CD4-positive, alpha-beta memory T cell (primary cell): ENCODE measurements at places on chromosomes 2 and 18. TPM values are rescaled to one million over a fixed set of nuclear protein-coding genes. Genes with fewer than 3 reads are reported as not detected.
A peak's percentile ranks its signal among the peaks of the same experiment; 100 is the strongest.

- H3K27ac ChIP-seq = no peak overlapping the region
- no peaks in the 10 kb centered on the region for H3K4me1 ChIP-seq
- H3K36me3 ChIP-seq = no peaks in the 10 kb centered on the region
- no peaks in the 10 kb centered on the region for H3K27me3 ChIP-seq
These were observed 80.1 kb upstream of the CTDP1 start for GRCh38 chr18:79599441-79599931.

- no peaks in the 10 kb centered on the region for H3K27me3 ChIP-seq
- no peak overlapping the region for H3K4me3 ChIP-seq
- no peak for DNase-seq
- no peaks in the 10 kb centered on the region for H3K36me3 ChIP-seq
- no peak overlapping the region for H3K27ac ChIP-seq
These were observed 3.9 kb upstream of the MLPH start for GRCh38 chr2:237483018-237483731.

GRCh38 chr18:57208047-57208446, 61.2 kb downstream of the BOD1L2 start:
- no peak for DNase-seq
- H3K27me3 ChIP-seq = no peaks in the 10 kb centered on the region
- H3K4me1 ChIP-seq = no peaks in the 10 kb centered on the region
- H3K4me3 ChIP-seq = no peak overlapping the region
- H3K27ac ChIP-seq = no peak overlapping the region

DNA sequence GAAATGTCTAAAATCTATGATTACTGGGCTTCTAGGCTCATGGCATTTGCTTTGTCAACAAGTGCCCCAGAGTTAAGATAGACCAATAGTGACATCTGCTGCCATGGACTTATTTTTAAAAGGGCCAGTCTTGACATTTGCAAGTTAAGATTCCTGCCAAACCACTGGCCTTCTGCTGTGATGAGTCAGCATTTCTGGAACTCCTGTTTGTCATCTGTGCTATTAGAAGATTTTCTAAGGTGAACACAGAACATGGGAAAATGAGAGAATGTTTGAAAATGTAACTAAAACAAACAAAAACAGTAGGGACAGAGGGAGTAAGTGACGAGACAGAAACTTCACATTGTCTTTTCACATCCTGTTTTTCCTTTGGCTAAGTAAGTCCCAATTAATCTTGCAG, 93.7 kb upstream of the WDR75 start:
- H3K4me1 ChIP-seq = peaks cover 12% of the 10 kb centered on the region
- peak; percentile 50 for DNase-seq
- H3K27me3 ChIP-seq = no peaks in the 10 kb centered on the region
- no peak overlapping the region for H3K4me3 ChIP-seq
- H3K27ac ChIP-seq = no peak overlapping the region

DNA sequence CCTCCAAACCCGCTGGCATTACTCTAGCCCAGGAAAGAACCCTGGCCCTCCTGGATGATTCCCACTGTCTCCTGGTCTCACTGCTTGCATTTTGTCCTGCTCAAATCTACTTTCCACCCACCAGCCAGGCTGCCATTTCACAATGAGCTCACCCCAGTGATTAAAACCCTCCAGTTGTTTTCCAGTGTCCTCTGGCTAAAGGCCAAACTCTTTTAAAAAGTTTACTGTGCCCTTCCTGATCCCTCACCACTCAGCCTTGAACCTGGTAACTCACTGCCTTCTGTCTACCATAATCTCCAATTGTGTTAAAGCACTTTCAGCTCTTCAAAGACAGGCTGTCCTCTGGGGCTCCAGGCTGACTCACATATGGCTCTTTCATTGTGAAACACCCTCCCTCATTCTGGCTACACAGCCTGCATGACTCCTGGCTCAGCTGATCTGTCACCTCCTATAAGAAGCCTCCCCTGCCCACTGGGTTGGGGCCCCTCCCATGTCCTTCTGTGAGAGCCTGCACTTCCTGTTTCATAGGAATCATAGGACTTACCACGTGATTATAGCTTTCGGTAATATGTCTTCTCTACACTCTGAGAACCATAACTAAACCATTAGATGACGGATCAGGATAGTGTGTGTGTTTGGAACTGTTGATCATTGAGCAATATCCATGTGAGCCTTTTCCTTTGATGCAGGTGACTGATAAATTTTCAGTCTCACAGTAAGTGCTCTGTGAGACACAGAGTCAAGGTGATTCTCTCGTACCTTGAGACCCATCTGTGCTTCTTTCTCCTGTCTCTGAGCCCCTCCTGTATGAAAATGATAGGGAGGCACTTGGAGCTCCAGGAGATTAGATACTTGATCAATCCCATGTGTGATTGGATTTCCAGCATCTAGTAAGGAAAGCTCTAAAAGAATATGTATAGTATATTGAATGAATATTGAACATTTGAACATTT, 590.8 kb upstream of the ID2 start:
- no peaks in the 10 kb centered on the region for H3K27me3 ChIP-seq
- no peak for DNase-seq
- no peaks in the 10 kb centered on the region for H3K4me1 ChIP-seq
- H3K36me3 ChIP-seq = no peaks in the 10 kb centered on the region

DNA sequence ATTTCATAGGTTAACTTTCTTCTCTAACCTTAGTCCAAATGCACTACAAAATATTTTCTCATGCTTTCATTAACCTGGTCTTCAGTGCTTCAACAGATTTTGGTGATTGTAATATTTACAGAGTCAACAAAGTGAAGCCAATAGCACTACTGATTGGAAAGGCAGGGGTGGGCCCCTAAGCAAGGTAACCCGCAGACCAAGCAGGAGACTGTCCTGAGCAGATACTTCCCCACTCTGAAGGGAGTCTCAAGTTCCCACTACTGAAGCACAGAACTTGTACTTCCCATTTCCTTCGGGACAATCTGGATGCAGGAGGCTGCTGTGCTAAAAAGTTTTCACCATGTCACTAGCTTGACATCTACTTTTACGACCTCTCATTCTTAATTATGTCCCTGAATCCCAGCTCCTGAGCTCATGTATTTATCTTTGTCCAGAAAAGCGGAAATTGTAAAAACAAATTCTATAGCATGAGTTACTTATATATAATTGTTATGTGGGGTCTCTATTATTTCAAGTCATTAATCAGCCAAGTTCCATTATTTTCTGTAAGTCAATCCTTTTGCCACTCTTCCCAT, 311.6 kb upstream of the REV1 start:
- DNase-seq = no peak
- no peak overlapping the region for H3K27ac ChIP-seq
- no peaks in the 10 kb centered on the region for H3K27me3 ChIP-seq
- no peak overlapping the region for H3K4me3 ChIP-seq

- no peak for DNase-seq
- no peak overlapping the region for H3K27ac ChIP-seq
- H3K4me1 ChIP-seq = no peaks in the 10 kb centered on the region
- no peaks in the 10 kb centered on the region for H3K27me3 ChIP-seq
- no peaks in the 10 kb centered on the region for H3K36me3 ChIP-seq
These were observed 50.8 kb downstream of the PTPRM start for GRCh38 chr18:7617738-7618422.

DNA sequence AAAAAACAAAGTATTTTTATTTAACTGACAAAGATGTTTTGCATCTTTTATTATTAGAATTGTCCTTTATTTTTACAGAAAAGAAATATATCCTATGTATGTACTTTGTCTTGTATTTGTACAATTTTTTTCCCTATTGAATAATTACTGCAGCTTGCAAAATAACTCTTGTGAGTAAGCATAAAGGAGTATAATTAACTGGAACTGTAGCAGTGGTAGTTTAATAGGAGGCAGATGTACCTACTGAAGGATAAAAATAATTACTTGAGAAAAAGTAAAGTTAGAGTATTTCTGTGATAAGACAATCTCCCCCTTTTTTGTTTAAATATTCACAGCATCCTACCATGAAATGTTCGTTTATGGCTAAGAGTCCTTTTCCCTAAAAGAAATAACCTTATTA, 34.7 kb downstream of the EHBP1 start:
- no peaks in the 10 kb centered on the region for H3K4me1 ChIP-seq
- H3K27ac ChIP-seq = no peak overlapping the region
- no peaks in the 10 kb centered on the region for H3K36me3 ChIP-seq
- H3K4me3 ChIP-seq = no peak overlapping the region
- no peaks in the 10 kb centered on the region for H3K27me3 ChIP-seq

DNA sequence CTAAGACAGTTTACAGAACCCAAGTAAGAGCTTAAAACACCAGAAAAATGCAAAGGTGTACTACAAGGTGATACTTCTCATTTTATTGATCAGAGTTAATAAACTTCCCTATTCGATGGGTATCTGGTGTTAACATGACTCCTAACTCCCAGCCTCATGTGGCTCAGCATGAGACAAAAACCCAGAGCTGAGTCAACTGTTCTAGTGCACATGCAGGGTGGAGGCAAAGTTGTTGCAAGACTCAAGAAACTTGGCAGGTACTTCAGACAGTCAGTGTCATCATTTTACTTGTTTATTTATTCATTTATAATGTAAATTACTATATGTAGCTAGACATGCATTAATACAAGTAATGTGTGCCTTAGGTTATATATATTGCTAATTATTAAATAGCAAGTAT, 216.6 kb upstream of the DSEL start:
- no peak overlapping the region for H3K27ac ChIP-seq
- H3K27me3 ChIP-seq = no peaks in the 10 kb centered on the region
- no peak for DNase-seq
- H3K4me3 ChIP-seq = no peak overlapping the region
- no peaks in the 10 kb centered on the region for H3K4me1 ChIP-seq
- H3K36me3 ChIP-seq = no peaks in the 10 kb centered on the region

- no peaks in the 10 kb centered on the region for H3K36me3 ChIP-seq
- DNase-seq = no peak
- H3K4me3 ChIP-seq = no peak overlapping the region
- H3K27ac ChIP-seq = no peak overlapping the region
These were observed 110.2 kb downstream of the VAPA start for GRCh38 chr18:10023853-10024570.

DNA sequence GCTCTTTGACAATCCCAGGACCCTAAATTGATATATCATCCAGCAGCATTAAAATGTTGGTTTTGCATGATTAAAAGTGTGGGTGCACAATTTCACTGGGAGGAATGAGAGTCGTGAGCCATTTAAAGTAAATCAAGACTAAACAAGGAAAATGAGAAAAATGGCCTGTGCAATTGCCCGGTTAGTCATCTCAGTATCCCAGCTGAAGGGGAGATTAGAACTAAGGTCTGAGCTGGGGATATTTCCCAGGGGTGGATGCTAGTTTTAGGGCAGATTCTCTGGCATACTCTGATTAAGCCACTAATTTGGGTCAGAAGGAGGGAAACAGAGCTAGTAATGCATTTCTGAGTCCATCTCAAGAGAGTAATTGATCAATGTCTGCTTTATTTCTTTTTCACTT, 177.2 kb downstream of the EN1 start:
- H3K27ac ChIP-seq = no peak overlapping the region
- H3K4me1 ChIP-seq = no peaks in the 10 kb centered on the region
- H3K4me3 ChIP-seq = no peak overlapping the region
- no peaks in the 10 kb centered on the region for H3K36me3 ChIP-seq

- DNase-seq = no peak
- H3K4me1 ChIP-seq = no peaks in the 10 kb centered on the region
- no peaks in the 10 kb centered on the region for H3K36me3 ChIP-seq
These were observed 89.9 kb downstream of the GLI2 start for GRCh38 chr2:120825370-120826259.

GRCh38 chr2:72040629-72041571, 106.8 kb downstream of the CYP26B1 start:
- H3K36me3 ChIP-seq = no peaks in the 10 kb centered on the region
- no peaks in the 10 kb centered on the region for H3K4me1 ChIP-seq
- no peaks in the 10 kb centered on the region for H3K27me3 ChIP-seq
- H3K4me3 ChIP-seq = no peak overlapping the region

GRCh38 chr18:23250893-23251656, 115.8 kb downstream of the CABLES1 start:
- H3K27me3 ChIP-seq = no peaks in the 10 kb centered on the region
- no peak overlapping the region for H3K27ac ChIP-seq
- no peak overlapping the region for H3K4me3 ChIP-seq
- H3K4me1 ChIP-seq = no peaks in the 10 kb centered on the region
- no peaks in the 10 kb centered on the region for H3K36me3 ChIP-seq

DNA sequence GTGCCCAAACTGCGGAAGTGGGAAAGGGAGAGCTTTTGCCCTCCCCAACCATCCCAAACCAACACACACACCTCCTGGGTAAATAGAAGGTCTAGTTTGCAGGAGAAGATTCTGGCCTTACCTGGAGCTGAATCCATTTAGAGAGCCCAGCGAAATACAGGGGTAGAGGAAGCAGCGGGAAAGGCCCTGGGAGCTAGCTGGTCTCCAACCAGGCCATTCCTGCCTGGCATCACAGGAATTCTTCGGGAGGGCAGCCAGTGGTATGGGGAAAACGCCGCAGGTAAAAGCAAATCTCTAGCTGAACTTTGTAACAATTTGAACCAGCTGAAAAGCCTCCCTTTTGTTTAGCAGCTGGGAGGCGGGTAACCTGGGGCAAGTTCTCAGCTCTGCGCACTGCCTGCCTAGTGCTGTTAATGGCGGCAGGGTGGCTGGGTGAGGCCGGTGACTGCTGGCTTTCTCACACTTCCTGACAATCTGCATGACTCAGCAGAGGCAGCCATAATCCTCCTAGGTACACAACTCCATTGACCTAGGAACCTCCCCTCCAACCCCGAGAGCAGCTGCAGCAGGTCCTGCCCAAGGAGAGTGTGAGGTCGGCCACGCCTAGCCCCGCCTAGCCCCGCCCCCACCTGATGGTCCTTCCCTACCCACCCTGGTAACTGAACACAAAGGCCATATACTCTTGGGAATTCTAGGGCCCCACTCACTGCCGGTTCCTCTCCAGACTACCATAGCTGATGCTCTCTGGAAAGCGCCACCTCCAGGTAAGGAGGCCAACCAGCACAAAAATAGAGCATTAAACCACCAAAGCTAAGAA, 483.8 kb upstream of the REG3G start:
- no peak overlapping the region for H3K4me3 ChIP-seq
- H3K36me3 ChIP-seq = no peaks in the 10 kb centered on the region
- no peak for DNase-seq
- no peak overlapping the region for H3K27ac ChIP-seq
- H3K27me3 ChIP-seq = no peaks in the 10 kb centered on the region

GRCh38 chr2:132963161-132963560, 293.2 kb upstream of the LYPD1 start:
- H3K36me3 ChIP-seq = no peaks in the 10 kb centered on the region
- no peaks in the 10 kb centered on the region for H3K4me1 ChIP-seq
- DNase-seq = no peak
- no peaks in the 10 kb centered on the region for H3K27me3 ChIP-seq
- no peak overlapping the region for H3K27ac ChIP-seq

- no peaks in the 10 kb centered on the region for H3K36me3 ChIP-seq
- no peaks in the 10 kb centered on the region for H3K27me3 ChIP-seq
- no peak overlapping the region for H3K4me3 ChIP-seq
- no peak for DNase-seq
- H3K4me1 ChIP-seq = no peaks in the 10 kb centered on the region
These were observed 326.3 kb upstream of the MC4R start for GRCh38 chr18:60698901-60699300.

GRCh38 chr2:238117199-238118154, 17.3 kb downstream of the ESPNL start:
- H3K4me1 ChIP-seq = no peaks in the 10 kb centered on the region
- H3K4me3 ChIP-seq = no peak overlapping the region
- H3K36me3 ChIP-seq = no peaks in the 10 kb centered on the region
- no peak for DNase-seq
- H3K27ac ChIP-seq = no peak overlapping the region

Gene EGR4
- not detected for total RNA-seq

Gene FAM228B
- total RNA-seq = 17.2 TPM

Gene PSD4
- total RNA-seq = 100.0 TPM

Gene ANKRD30BL
- not detected for total RNA-seq

Gene SOX11
- total RNA-seq = not detected

Gene CHRNG
- total RNA-seq = not detected

Gene CCDC68
- 0.33 TPM for total RNA-seq

Gene CELF4
- total RNA-seq = not detected
